ENCODE measurements at places on chromosomes 7 and 10.

DNA sequence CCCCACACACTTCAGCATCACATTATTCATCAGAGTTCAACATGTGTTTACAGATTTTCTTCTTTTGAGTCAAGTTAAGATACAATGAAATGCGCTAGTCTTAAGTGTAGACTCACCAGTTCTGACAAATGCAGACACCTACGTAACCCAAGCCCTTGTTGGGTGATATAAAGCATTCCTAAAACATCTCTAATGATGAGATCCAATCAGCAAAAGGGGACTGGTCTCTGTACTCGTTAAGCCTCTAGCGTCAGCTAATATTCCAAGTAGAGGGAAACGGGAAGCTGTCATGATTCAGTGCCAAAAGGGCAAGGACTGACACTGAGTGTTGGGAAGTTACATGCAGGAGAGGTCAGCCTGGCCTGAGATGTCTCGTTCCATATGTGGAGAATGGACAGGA, 38.7 kb upstream of the TRIL start:
- DNase-seq = no peak

- DNase-seq = no peak
These were observed 190.3 kb upstream of the SHH start for GRCh38 chr7:156002362-156003066.

DNA sequence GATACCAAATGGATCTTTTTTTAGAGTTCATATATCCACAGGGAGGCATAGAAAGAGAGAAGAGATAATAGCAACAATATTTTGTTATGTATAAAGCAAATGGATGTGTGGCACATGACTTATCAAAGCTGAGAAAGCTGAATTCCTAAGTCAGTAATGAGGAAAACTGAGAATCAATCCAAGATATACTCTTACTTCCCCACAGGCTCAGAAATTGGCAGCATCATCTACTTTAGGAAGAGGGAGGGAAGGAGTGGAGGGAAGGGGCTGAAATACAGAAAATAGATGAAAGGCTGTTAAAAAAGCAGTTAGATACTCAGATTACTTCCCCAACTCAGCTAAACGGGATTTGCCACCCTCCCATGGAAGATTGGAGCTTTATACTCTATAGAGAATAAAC, 63.5 kb downstream of the SRI start:
- DNase-seq = no peak

DNA sequence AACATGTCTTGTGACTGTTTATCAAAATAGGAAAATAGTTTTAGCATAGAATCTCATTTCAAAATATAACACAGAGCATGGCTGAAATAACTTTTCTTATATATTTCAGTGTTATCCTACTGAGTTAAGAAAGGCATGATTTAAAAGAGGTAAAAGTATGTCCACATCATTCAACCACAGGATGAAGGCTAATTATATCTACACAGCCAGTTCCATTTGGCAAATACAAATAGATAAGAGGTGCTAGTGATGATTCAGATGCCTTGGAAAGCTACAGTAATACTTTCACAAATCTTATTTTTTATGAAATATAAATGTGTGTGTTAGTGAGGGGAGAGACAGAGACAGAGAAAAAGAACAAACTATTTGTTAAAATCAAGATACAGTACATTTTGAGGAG, 42.9 kb upstream of the PCDH15 start:
- DNase-seq = no peak

Measured in NCI-H146 (cell line).